ENCODE measurements at places on chromosomes 7 and 10. TPM values are rescaled to one million over a fixed set of nuclear protein-coding genes. Genes with fewer than 3 reads are reported as not detected.

Gene PLEKHS1
- under 0.01 TPM for total RNA-seq

Gene GHRHR
- total RNA-seq: not detected

Gene DENND11
- 21.2 TPM for total RNA-seq

Gene GPR15LG
- total RNA-seq: 3.4 TPM

Gene RASA4B
- 3.9 TPM for total RNA-seq

Gene VSTM4
- total RNA-seq: under 0.01 TPM

Gene SHTN1
- 2.3 TPM for total RNA-seq

Gene SFTPD
- total RNA-seq: under 0.01 TPM

Gene GIMAP5
- total RNA-seq: 0.64 TPM

Gene OR13A1
- under 0.01 TPM for total RNA-seq

Gene TSPAN12
- 7.0 TPM for total RNA-seq

Gene ASAH2
- total RNA-seq: 0.24 TPM

Gene HGF
- total RNA-seq: under 0.01 TPM

Measured in tracheal epithelial cell (primary cell).